Stimulated activated CD4-positive, alpha-beta T cell treated with anti-CD3 and anti-CD28 coated beads, Interleukin-1b, Interleukin-23, amount 100 ng/mL, for 24 hours (primary cell): ENCODE measurements at places on chromosomes 2 and 18.

DNA sequence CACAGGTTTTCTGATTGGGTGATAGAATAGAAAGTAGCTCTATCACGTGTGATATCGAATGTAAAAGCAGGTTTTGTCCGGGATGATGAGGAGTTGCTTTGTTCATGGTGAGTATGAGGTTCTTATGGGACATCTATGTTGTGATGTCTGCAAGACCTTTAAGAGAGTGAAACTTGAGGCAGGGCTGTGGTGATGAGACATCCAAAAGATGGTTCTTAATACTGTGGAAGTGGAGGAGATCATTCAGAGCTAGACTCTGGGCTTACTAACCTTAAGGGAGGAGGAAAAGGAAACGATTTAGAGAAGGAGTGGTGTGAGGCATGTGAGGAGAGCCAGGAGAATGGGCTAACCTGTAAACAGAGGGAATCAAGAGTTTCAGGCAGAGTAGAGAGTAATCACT lies 92.0 kb downstream of the WDR7 start:
- DNase-seq = no peak

DNA sequence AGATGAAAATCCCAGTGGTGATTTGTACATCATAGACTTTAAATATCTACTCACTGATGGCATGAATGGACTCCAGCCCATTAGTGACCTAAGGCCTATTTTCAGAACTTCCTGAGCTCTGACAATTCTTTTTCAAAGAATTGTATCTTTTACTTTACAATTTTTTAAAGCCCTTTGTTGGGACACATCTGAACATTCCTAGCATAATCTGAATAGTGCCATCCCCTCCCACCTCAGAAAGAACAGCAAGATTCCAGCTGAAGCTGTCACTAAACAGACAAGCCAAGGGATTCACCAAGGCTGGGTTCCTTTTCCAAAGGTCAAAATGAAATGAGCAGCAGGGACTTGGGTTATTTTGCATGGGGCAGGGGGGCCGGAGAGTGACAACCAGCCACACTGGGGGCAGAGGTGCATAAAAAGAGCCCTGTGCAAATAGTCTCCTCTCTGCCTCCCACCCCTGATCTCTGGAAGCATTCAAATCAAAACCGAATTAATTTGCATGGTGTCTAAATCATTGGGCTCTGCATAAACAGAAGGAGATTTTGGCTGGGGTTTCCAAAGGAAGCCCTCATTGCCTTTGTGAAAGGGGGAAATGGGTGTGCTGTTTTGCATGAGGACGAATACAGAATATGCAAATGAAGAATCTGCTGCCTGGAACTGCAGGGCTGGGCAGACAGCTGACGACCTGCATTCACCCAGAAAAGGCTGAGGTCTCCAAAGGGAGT lies 17.2 kb downstream of the EPHA4 start:
- DNase-seq = no peak

- no peak for DNase-seq
Measured at GRCh38 chr18:68928762-68929675, 131.1 kb downstream of the CCDC102B start.

GRCh38 chr2:168345601-168346000 lies 98.2 kb upstream of the STK39 start:
- no peak for DNase-seq

DNA sequence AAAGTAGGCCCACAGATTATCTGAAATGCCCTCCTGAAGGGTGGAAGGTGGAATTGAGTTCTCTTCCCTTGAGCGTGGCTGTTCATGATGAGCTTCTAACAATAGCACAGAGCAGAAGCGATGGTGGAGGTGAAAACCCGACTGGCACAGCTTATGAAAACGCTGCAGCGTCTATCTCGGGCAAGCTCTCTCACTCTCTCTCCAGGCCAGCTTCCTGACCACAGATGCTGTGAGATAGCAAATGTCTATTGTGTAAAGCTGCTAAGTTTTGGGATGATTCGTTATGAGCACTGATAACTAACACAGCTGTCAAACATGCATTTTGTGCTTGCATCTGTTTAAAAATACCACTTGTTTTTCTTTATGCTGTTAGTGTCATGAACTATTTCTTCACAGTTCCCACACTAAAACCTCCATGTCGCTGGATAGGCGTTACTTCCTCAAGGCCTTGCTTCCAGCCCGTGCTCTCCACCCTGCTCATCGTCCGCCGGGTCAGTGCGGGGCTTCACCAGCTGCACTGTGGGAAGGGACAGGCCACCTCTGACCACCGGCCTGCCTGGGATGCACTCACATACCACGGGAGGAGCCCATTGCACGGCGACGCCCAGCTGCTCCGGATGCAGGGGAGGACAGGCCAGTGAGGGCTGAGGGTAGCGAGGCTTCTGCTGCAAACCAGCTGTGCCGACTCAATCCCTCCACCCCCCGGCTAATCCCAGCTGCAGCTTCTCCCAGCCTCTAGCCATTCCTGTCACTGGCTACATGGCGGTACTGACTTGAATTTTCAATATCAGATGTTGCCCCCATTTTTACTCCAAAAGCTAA lies 60.0 kb upstream of the OTOS start:
- no peak for DNase-seq

- DNase-seq = no peak
Measured at GRCh38 chr2:12314127-12314760, 402.5 kb upstream of the TRIB2 start.

DNA sequence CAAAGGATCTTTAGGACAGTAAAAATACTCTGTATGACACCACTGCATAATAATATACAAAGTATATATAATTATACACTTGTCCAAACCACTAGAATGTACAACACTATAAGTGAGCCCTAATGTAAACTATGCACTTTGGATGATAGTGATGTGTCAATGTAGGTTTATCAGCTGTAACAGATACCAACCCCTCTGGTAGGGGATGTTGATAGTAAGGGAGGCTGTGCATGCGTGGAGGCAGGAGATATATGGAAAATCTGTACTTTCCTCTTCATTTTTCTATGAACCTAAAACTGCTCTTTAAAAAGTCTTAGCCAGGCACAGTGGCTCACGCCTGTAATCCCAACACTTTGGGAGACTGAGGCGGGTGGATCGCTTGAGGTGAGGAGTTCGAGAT lies 37.5 kb upstream of the SP3 start:
- DNase-seq = no peak

DNA sequence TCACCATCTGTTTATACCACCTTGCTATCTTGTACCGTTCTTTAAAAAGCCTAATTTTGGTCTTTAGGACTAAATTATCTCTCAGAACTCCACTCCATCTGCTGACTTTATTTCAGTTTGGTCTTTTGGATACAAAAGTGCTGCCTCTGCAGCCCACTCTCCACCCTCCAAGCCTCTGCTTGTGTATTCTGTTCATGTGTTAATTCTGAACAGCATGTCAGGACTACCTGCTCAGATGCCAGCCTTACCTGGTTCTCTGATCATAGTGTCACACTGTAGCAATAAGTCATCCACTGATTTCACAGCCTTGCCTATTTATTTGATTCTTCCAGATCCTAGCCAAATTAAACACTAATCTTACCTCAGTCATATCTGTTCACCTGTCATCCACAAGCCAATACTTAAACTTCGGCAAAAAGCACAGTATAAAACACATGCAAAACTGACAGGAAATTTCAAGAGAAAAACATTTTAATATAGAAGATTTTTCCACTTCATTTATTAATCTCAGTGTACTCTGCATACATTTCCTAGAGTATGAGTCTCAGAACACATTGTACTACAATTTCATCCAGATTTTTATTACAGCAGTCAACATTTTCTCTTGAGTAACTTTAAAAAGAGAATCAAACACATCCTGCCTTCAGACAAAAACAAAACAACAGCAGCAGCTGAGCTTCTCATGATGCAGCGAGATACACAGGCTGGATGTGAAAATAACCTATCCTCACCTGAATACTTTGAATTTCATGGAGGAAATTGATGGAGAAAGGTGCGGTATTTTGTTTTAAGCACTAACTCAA lies 64.9 kb downstream of the PPP1R1C start:
- DNase-seq = no peak

DNA sequence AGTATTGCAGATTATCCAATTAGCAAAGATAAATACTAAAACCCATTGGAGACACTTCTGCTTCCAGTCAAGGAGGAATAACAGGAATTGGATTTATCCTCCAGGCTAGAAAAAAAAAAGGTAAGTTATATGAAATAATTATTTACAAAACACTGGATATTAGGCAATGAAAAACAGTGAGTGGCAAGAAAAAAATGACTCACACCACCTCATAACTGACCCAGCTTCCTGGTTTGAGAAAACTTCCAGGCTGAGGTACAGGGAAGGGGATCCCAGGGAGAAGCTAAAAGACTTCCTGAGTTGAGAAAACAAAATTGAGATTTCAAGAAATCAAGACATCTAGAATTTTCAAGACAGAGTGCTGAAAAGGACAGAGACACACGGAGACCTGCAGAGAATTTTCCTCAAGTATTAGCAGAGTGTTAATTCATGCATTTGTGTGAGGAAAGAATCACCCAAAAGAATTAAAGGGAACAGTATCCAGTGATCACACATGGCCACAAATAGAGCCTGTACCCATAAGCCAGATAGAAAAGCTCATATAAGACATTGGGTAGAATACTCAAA lies 17.4 kb downstream of the SRD5A2 start:
- DNase-seq = no peak

GRCh38 chr18:2337552-2338141 lies 233.7 kb downstream of the METTL4 start:
- DNase-seq = peak; percentile 9

GRCh38 chr2:23480957-23481797 lies 96.2 kb downstream of the KLHL29 start:
- no peak for DNase-seq

GRCh38 chr2:71348302-71348701 lies 16.7 kb downstream of the ZNF638 start:
- no peak for DNase-seq

DNA sequence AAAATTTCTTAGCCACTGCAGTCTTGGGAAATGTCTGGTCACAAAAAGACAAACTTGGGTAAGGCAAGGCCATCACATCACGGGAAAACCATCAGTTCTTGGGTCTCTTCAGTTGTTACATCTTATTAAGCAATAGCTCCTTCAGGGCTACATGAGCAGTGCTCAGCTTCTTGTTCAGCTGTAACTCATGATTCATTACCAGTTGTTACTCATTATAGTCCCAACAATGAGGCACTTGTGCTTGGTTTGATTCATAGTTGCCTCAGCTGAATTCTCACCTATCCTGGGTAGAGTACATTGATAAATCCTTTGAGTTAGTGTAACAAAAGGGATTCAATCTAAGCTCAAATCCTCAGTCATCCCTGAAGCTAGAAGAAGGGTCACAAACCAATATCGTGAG lies 102.4 kb upstream of the DCC start:
- DNase-seq = no peak

DNA sequence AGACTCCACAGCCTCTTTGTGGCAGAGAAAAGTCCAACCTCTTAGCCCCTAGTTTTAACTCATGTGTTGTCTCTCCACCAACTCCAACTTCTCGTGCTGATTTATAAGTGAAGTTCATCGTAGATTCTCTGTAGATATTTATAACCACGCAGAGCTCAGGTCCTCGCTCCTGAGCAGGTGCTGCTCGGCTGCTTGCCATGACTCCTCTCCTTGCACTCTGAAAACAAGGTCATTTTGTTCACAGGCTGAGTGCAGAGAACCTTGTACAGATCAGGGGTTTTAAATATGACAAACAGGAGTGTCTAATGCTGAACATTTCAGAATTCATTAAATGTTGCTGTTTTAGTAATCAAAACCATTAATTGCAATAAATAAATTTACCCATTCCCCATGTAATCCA lies 330.8 kb upstream of the GYPC start:
- DNase-seq = no peak

GRCh38 chr2:232022718-232023117 lies 61.2 kb downstream of the DIS3L2 start:
- no peak for DNase-seq

- DNase-seq = no peak
Measured at GRCh38 chr2:239431536-239431935, 30.7 kb upstream of the HDAC4 start.

- DNase-seq = no peak
Measured at GRCh38 chr2:54492335-54492734, 36.2 kb downstream of the SPTBN1 start.

GRCh38 chr2:128536925-128537620 lies 218.4 kb upstream of the HS6ST1 start:
- no peak for DNase-seq

GRCh38 chr2:186670831-186671230 lies 23.0 kb upstream of the FAM171B start:
- DNase-seq = no peak

- DNase-seq = peak; percentile 54
Measured at GRCh38 chr2:28810384-28811285, at the start of gene SPDYA. Gene SPDYA, plus strand, starts transcription at chr2:28810834. Its CDS starts 5,181 bp downstream, at chr2:28816015.

GRCh38 chr2:104896446-104896845 lies 42.5 kb downstream of the POU3F3 start:
- no peak for DNase-seq

- DNase-seq = no peak
Measured at GRCh38 chr2:180999274-180999964, 19.0 kb downstream of the UBE2E3 start.

GRCh38 chr2:150449856-150450255 lies 37.6 kb downstream of the RND3 start:
- DNase-seq = no peak

DNA sequence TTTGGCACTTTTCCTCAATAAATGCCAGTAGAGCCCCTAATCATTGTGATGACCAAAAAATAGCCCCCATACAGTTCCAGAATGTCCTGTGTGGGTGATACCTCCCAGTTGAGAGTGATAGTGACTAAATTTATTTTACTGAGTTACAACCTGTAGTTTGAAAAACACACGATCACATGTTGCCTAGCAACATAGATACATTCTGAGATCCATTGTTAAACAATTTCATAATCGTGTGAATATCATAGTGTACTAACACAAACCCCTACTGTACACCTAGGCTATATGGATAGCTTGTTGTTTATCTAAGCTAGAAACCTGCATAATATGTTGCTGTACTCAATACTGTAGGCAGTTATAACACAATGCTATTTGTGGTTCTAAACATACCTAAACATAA lies 30.6 kb downstream of the KCMF1 start:
- no peak for DNase-seq
